Upper lobe of right lung (tissue), 1 donor: ENCODE measurements at places on chromosomes 7 and 10. TPM values are rescaled to one million over a fixed set of nuclear protein-coding genes. Genes with fewer than 3 reads are reported as not detected.
A peak's percentile ranks its signal among the peaks of the same experiment; 100 is the strongest.

DNA sequence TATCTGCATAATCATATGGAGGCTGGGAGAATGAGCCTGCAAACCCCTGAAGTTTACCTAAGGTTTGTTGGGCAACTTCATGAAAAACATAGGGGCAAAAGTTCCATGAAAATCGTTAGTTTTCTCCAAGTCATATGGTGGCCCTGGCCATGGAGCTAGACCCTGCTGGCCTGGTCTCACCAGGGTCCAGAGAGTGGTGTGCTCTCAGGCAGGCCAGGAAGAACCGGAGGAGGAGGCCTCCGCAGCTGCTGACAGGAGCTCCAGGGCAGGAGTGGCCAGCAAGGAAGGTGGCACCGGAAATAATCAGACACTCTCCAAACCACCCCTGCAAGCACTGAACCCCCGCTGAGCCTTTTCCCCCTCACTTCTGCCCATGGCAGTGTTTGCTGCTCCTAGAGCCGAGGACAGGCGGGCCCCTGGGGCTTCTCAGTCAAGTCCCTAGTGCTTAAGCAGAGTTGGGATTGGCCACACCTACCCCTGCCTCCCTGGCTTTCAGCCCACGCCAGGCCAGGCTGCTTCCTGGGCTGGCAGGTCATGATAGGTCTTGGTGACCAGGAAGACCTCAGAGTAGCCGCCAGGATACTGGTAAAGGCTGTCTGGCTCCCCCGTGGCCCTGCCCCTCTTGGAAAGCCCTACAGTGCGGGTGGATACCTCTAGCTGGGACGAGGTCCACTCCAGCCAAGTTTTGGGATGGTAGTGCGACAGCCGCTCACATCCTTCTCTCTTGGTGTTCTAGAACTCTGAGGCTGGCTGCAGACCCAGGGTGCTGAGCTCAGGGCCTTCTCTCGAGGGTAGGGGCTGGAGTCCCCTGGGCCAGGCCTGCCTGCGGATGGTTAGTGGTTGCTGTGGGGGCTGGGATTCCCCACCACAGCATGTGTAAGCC lies 242.8 kb downstream of the MGMT start:
- H3K27me3 ChIP-seq: no peaks in the 10 kb centered on the region
- no peak for DNase-seq
- H3K4me3 ChIP-seq: no peak overlapping the region
- H3K4me1 ChIP-seq: peaks cover 6% of the 10 kb centered on the region

DNA sequence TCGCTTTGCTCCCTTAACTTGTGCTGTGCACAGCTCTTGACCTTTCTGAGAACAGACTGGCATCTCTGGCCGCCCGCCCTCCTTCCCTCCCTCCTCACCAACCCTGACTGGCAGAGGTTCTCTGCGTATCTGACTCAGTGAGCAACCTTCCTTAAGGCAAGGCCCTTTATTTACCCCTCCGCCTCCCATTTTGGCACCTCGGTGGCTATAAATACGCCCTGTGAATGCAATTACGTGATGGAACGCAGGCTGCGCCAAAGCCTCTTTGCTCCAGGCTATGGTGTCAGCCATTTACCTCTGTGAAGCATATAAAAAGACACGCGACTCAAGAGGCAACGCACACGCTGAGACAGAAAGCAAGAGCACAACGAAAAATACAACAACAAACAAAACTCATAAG lies 764.3 kb downstream of the SUGCT start:
- no peaks in the 10 kb centered on the region for H3K36me3 ChIP-seq
- no peak for DNase-seq
- no peak overlapping the region for H3K27ac ChIP-seq
- H3K4me3 ChIP-seq: no peak overlapping the region
- no peaks in the 10 kb centered on the region for H3K27me3 ChIP-seq

DNA sequence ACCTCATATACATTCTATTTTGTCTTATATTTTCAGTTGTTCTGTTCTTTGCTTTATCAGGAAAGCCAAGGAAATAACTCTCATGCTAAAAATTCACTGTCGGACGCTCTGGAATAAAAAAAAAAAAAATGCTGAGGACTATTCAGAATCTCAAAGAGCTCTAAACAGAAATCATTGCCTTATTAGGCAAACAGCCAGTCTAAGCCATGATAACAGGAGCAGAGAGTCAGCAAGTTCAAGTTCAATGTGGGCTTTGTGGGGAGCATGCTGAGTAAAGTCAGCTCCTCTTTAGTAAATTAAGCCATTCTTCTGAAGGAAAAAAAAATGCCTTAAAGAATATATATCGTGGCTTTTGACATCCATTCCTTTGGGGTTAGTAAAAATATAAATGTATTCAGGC lies 13.6 kb upstream of the FAM13C start:
- H3K27ac ChIP-seq: no peak overlapping the region
- H3K4me1 ChIP-seq: no peaks in the 10 kb centered on the region
- DNase-seq: no peak
- no peaks in the 10 kb centered on the region for H3K36me3 ChIP-seq
- no peak overlapping the region for H3K4me3 ChIP-seq

DNA sequence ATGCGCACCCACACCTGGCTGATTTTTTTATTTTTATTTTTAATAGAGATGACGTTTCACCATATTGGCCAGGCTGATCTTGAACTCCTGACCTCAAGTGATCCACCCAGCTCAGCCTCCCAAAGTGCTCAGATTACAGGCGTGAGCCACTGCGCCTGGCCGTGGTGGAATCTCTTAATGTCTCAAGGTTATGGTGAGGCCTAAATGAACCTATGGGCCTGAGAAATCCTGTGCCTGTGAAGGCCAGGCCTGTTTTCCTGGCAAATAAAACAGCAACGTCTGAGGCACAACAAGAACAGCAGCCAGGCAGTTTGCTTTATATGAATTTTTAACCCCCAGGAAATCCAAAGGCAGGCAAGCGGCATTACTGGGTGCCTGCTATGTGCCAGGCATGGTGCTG lies 297.5 kb upstream of the ZMIZ1 start:
- peak; percentile 19 for DNase-seq
- H3K27ac ChIP-seq: no peak overlapping the region
- H3K27me3 ChIP-seq: no peaks in the 10 kb centered on the region
- no peaks in the 10 kb centered on the region for H3K36me3 ChIP-seq
- H3K4me3 ChIP-seq: no peak overlapping the region

- H3K4me3 ChIP-seq: no peak overlapping the region
- DNase-seq: no peak
Measured at GRCh38 chr10:25226775-25227682, 52.2 kb downstream of the GPR158 start.

DNA sequence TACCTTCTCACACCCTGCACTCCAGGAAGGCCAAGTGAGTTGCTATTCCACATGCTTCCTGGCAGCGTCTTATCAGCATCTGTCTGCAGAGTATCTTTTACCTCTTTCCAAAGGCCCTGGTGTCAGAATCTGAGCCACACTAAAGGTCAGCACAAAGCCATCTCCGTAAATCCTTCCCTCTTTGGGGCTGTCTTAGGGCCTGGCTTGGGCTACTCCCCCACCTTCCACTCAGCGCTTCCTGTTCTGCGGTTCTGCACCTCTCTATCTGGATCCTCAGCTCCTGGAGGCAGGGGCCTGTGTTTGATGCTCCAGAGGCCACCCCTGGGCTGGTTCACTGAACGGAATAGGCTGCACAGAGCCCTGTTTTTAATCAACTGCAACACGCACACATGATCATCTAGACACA lies 334.8 kb upstream of the GALNT17 start:
- H3K4me1 ChIP-seq: no peaks in the 10 kb centered on the region
- no peaks in the 10 kb centered on the region for H3K36me3 ChIP-seq
- no peak for DNase-seq
- no peak overlapping the region for H3K27ac ChIP-seq
- H3K27me3 ChIP-seq: no peaks in the 10 kb centered on the region

GRCh38 chr7:105218215-105218614 lies 170.5 kb downstream of the SRPK2 start:
- no peak overlapping the region for H3K4me3 ChIP-seq
- no peak overlapping the region for H3K27ac ChIP-seq
- DNase-seq: no peak
- no peaks in the 10 kb centered on the region for H3K27me3 ChIP-seq
- H3K36me3 ChIP-seq: no peaks in the 10 kb centered on the region

DNA sequence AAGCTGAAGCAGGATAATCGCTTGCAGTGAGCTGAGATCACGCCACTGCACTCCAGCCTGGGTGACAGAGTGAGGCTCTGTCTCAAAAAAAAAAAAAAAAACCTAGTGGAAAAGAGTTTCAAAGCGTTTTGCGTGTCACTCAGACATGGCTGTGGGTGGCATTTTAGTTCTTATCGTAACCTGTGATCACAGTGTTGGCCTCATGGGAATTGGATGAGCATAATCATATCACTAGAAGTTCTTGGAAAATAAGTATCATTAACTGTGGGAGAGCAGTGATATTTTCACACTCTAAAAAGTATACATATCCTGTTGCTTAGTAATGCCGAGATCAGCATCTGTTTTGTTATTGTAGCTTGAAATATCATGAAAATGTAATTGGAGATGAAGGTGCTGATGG lies 92.6 kb downstream of the CREM start:
- H3K36me3 ChIP-seq: no peaks in the 10 kb centered on the region
- H3K27me3 ChIP-seq: no peaks in the 10 kb centered on the region
- DNase-seq: no peak
- peaks cover 22% of the 10 kb centered on the region for H3K4me1 ChIP-seq
- no peak overlapping the region for H3K4me3 ChIP-seq
- H3K27ac ChIP-seq: no peak overlapping the region

- H3K4me1 ChIP-seq: no peaks in the 10 kb centered on the region
- H3K27ac ChIP-seq: no peak overlapping the region
- no peaks in the 10 kb centered on the region for H3K36me3 ChIP-seq
- no peak for DNase-seq
- H3K4me3 ChIP-seq: no peak overlapping the region
Measured at GRCh38 chr7:115198143-115198542, 276.2 kb downstream of the MDFIC start.

DNA sequence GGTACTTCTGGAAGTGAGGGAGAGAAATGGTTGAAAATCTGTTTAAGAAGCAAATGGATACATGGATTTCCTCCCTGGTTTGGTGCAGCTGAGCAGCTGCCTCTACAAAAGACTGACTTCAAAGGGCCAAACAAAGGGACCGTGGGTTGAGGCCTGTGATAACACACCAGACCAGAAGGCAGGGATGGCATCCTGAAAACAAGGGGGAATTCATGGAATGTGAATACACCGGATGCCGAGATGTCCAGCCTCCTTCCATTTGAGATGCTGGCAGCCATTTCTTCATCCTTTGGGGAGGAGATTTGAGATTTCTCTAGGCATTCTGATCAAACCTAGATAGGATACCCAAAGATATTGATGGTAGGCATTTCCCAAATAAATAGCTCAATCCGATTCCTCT lies 36.9 kb downstream of the TAF3 start:
- no peak for DNase-seq
- no peaks in the 10 kb centered on the region for H3K27me3 ChIP-seq
- H3K4me1 ChIP-seq: peaks cover 21% of the 10 kb centered on the region
- no peaks in the 10 kb centered on the region for H3K36me3 ChIP-seq
- H3K27ac ChIP-seq: no peak overlapping the region

DNA sequence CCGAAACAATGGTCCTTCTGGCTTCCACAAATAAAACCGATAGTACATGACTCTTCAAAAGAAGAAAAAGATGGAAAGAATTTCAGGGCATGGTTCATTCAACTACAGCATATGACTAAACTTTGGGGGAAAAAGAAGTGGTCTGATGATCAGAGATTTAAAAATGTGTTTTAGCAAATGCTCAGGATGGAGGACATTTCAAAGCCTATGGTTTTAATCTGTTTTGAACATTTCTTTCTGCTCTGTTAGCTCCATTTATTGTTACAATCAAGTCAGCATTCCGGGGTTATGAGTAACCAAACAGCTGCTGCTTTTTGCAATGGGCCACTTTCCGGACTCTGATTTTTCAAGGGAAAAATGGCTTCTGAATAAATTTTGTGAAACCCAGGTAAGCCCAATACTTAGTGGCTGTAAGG lies 142.4 kb downstream of the CUBN start:
- DNase-seq: no peak
- H3K27ac ChIP-seq: peak overlapping the region; percentile 47
- peaks cover 9% of the 10 kb centered on the region for H3K4me1 ChIP-seq

Gene GDI2
- total RNA-seq: 174 TPM
